ENCODE measurements at places on chromosomes 7 and 10. TPM values are rescaled to one million over a fixed set of nuclear protein-coding genes. Genes with fewer than 3 reads are reported as not detected.

NEURL1 gene
- 1.1 TPM for total RNA-seq

PALD1 gene
- total RNA-seq, result 15.6 TPM

- no peak for DNase-seq
Observed at GRCh38 chr10:86109421-86109820, 257.2 kb downstream of the GRID1 start.

- DNase-seq, result no peak
Observed at GRCh38 chr7:116984917-116985316, 31.6 kb downstream of the ST7 start.

- DNase-seq, result no peak
Observed at GRCh38 chr7:13949939-13950338, 39.5 kb downstream of the ETV1 start.
